Activated CD8-positive, alpha-beta memory T cell treated with anti-CD3 and anti-CD28 coated beads, Interleukin-2, amount 10 ng/mL, durations not matched to agents 7 days and 5 days (primary cell): ENCODE measurements at places on chromosomes 5 and 9. TPM values are rescaled to one million over a fixed set of nuclear protein-coding genes. Genes with fewer than 3 reads are reported as not detected.

The CARD9 gene
- total RNA-seq = 3.1 TPM

The SLC36A2 gene
- total RNA-seq = not detected

The NTNG2 gene
- total RNA-seq = 14.5 TPM

GRCh38 chr5:179130101-179130681 lies 70.0 kb downstream of the ZNF354C start:
- no peak for DNase-seq

DNA sequence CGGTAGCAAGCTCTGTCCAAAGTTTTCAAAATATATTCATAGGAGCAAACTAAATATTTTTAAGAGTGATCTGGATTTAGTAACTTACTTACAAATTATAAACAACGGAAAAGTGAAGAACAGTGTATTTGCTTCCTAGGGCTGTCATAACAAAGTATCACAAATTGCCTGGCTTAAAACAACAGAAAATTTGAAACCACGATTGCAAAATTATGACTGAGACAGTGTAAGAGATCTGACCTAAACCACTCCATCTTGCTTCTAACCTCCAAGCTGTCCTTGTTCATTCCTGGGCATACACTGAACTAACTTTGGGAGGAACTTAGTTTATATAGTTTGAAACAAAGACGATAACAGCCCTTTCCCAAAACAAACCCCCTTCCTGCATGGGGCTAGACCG lies 202.0 kb upstream of the CDH6 start:
- DNase-seq = no peak

GRCh38 chr9:101579711-101580545 lies 14.8 kb downstream of the PPP3R2 start:
- DNase-seq = no peak
